Activated CD8-positive, alpha-beta T cell treated with anti-CD3 and anti-CD28 coated beads for 36 hours (primary cell): ENCODE measurements at places on chromosomes 12 and 14. TPM values are rescaled to one million over a fixed set of nuclear protein-coding genes. Genes with fewer than 3 reads are reported as not detected.

The NID2 gene
- 0.29 TPM for total RNA-seq

The TSFM gene
- total RNA-seq, result 46.3 TPM

The PAH gene
- not detected for total RNA-seq

- no peak for DNase-seq
Measured at GRCh38 chr14:74985028-74985310, 17.8 kb upstream of the EIF2B2 start.

- peak; percentile 15 for DNase-seq
Measured at GRCh38 chr14:99672506-99673304, 11.4 kb upstream of the CYP46A1 start.

- no peak for DNase-seq
Measured at GRCh38 chr12:94813314-94813713, 163.0 kb upstream of the TMCC3 start.

DNA sequence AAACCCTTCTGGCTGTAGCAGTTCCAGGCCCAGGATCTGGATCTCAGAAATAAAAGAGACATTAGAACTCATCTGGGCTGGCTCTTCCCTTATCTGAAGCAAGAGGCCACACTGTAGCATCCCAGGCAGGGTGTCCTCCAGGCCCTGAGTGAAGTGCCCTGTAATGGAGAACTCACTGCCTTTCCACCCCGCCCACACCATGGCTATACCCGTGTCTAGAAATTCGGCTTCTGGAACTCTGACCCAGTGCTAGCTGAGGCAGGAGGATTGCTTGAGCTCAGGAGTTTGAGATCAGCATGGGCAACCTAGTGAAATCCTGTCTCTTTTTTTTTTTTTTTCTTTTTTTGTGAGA lies 23.5 kb upstream of the PLEKHG3 start:
- no peak for DNase-seq

DNA sequence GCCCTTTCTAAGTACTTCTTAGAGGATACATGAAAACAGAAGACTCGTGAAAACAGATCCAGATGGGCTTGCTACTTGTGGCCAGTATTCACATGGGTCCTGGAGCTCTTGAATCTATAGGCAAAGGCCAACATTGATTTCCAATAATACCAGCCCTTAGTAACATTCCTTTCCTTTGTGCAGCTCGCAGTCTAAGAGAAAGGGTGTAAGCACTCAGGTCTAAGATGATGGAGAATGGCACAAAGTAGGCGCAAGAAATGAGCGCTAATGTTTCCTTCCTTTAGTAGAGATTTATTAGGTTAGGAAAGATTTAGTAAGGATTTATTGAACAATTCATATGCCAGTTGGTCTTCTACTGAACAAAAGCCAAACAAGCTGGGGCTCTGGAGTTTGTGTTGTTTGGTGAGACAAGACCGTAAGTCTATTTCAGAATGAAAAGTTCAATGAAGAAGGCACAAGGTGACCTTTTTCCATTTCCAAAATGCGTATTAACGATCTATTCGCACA lies 525 bp downstream of the RNU6-8 start:
- no peak for DNase-seq

DNA sequence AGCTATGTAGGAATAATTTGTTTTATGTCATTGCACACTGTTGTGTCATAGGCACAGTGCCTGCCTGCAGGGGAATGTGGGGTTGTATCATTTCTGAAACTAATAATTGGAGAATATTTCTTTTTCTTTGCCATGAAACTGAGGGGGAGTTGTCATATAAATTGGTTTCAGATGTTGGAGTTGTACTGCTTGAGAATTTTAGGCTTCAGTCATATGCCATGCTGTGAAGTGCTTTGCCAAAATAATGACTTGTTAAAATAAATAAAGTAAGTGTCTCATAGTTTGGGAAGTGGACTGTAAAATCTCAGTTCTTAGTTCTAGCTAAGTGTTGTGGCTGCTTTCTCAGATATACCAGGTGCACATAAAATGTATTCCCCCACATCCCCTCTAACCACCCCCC lies 116.8 kb downstream of the DAAM1 start:
- no peak for DNase-seq

DNA sequence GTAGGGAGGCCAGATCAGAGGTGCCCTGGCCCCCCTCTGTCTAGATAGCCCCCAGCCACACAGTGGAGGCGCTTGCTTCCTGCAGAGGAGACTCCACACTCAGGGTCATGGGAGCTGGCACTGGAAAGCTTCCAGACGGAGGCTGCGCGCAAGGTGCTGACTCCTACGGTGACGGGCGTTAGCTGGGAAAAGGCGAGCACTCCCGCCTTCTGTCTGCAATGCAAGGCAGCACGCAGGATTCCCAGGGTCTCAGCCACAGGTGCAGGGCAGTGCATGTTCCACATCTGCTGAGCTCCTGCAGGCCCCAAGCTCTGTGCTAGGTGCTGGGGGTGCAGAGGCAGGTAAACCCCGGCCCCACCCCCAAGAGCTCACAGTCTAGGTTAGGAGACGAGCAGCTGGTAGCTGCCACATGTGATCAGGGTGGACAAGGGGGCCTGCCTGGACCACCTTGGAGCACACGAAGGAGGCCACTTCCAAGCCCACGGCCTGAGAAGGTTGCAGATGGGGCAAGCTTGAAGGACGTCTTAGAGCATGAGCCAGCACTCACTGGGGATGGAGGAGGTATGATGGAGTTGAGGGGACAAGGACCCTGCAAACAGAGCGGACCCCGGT lies 310.9 kb upstream of the DIO3 start:
- no peak for DNase-seq

DNA sequence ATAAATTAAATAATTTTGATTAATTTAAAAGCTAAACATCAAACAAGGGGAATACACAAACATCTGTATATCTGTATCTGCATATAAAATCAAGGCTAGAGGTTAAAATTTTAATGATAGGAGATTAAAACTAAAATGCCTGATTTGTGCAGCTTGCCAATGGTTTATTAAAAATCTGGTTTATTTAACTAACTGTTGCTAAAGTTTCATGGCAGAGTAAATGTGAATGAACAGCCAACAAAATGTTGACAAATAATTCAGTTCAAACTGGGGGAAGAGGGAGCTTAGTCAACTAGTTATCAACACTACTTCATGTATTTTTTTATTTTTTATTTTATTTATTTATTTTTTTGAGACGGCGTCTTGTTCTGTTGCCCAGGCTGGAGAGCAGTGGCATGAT lies 43.0 kb downstream of the BTG1 start:
- no peak for DNase-seq

GRCh38 chr12:70553391-70553859 lies 83.8 kb downstream of the PTPRB start:
- no peak for DNase-seq
